ENCODE measurements at places on chromosomes 6 and 20.

GRCh38 chr6:157268396-157268795 lies 54.9 kb downstream of the TMEM242 start:
- no peak for DNase-seq

DNA sequence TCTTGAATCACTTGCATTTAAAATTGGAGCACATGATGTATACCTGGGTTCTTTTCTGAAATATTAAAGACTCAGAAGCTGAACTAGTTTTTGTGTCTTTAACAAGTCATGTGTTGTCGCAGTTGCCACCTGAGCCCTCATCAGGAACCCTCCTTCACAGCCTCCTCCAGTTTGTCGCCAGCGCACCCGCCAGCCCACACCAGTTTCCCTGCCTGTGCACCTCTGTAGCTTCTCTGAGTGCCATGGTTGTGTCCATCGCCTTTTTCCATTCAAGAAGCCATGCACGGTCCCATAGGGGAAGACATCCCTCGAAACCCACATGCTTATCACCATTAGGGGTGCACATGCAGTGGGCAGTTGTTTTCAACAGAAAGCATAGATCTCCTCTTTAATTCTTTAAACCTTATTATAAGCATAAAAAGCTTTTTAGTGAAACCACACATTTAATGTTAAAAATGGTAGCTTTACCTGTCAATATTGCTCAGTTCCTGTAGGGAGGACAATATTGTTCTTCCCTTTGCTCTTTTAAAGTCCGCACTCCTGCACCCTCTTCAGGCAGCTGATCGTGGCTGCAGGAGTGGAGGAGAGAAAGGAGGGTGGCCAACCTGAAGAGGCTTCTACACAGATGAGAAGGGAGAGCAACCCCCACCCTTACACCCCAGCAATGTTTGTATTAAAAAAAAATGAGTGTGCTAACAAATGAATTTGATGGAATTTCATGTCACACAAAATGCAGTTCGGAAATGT lies 121.9 kb downstream of the CFAP61 start:
- no peak for DNase-seq

DNA sequence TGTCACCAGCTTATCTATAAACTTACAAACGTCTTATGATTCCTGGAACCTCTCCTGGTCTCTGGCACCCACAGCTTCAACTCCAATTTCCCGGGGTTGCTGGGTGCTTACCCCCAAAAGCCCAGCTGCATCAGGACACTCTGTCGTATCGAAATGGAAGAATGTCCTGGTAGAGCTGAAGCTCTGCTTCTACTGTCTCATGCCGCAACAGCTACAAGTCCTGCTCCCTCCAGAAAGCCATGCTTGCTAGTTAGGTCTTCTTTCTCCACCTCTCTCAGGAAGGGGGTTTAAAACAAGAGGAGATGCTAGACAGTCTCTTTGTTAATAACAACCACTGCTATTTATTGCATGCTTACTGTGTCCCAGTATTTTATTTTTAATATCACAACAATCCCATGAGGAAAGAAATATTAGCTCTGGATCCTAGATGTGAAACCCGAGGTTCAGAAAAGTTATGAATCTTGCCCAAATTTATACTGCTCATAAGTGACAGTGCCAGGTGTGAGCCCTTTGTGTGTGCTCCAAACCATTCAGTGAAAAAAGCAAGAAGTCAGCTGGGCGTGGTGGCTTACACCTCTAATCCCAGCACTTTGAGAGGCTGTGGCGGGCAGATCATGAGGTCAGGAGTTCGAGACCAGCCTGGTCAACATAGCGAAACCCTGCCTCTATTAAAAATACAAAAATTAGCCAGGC lies 82.3 kb upstream of the GCM1 start:
- DNase-seq: no peak

GRCh38 chr6:37812841-37813240 lies 6.7 kb upstream of the ZFAND3 start:
- DNase-seq: peak; percentile 72

DNA sequence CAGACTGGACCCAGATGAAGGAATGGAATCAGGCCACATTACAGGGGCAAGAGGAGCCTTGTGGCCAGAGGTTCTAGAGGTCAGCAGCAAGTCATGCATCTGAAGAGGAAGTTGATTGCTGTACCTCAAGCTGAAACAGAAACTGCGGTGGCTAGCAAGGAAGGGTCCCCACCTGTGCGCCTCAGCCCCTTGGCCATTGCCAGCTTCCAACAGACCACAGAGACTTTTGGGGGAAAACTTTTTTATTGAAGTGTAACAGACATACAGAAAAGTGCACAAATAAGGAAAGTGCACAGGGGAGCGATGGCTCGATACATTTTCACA lies 26.8 kb upstream of the SLC9A8 start:
- peak; percentile 66 for DNase-seq

DNA sequence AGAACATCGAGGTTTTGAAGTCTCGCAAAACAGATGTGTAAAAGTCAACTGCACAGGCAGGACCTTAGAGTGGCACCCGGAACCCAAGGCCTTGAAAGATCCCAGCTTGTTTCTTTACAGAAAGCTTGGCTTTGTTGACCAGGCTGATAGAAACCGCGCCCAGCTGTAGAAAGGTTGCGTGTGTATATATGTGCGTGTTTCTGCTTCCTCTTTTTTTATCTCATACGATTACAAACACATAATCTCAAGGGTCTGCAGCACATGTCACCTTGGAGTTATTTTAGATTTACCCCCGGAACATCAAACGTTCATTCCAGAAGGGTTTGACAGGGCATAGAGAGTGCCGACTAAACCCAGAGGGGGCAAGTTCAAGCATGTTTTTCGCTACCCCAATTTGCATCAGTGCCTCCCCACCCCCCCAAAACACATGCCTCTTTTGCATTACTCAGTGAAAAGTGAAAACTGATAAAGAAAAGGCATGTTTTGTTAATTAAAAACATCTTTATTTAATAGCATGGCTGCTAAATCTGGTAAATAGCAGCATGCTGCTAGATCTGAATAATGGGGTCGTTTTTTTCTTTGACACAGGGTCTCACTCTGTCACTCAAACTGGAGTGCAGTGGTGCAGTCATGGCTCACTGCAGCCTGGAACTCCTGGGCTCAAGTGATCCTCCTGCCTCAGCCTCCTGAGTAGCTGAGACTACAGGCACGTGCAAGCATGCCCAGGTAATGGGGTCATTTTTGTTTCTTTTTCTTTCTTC lies 33.2 kb upstream of the NCOA3 start:
- peak; percentile 13 for DNase-seq

DNA sequence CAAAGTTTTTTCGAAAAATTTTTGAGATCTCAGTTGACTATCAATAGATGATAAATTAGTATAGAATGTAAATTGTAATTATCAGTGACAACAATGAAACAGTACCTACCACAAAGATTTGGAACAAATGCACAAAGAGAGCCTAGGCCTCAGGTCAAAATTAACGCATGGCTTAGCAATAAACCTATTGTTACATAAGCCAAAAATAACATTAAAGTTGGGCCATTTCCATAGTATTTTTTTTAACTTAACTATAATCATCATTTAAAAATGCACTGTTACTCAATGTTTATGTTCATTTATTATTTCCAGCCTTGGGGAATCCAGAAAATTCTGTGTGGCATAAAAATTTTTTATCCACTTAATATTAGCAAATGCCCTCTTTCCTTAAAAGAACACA lies 117.0 kb downstream of the EPB41L2 start:
- no peak for DNase-seq

- no peak for DNase-seq
These were observed 36.0 kb upstream of the AKIRIN2 start for GRCh38 chr6:87738000-87738399.

DNA sequence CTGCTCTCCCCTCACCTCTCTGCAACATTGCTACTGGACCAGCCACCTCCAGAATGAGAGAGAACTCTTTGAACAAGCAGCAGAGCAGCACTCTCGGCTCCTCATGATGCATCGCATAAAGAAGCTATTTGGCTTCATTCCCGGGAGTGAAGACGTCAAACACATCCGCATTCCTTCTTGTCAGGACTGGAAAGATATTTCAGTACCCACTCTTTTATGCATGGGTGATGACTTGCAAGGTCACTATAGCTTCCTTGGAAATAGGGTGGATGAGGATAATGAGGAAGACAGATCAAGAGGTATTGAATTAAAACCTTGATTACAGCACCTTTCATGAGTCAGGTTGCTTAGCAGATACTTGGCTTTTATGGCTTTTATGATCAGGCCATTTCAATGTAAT lies 4.3 kb downstream of the CALHM4 start:
- no peak for DNase-seq

- no peak for DNase-seq
These were observed 45.6 kb upstream of the FYN start for GRCh38 chr6:111918825-111919224.

GRCh38 chr6:82568290-82568993 lies 204.8 kb downstream of the TPBG start:
- DNase-seq: no peak

- DNase-seq: no peak
These were observed 21.3 kb downstream of the PLCB1 start for GRCh38 chr20:8153281-8153908.

- DNase-seq: peak; percentile 66
These were observed 35.9 kb downstream of the DUSP22 start for GRCh38 chr6:328136-328670.

GRCh38 chr6:159301810-159302593 lies 132.8 kb downstream of the FNDC1 start:
- DNase-seq: no peak

DNA sequence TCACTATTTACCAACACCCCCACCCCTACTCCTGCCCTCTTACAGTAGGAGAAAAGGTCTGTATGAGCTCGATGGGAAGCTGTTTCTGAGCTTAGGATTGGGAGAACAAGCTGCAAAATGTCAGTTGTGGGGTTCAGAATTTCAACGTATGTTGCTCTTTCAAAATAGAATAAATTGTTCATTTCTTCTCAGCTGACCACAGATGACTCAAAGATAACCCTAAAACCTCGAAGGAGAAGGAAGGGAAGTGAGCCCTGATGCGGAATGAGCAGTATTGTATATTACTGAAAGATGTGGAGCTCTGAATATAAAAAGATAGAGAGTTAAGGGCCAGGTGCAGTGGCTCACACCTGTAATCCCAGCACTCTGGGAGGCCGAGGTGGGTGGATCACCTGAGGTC lies 35.9 kb upstream of the MYLIP start:
- peak; percentile 53 for DNase-seq

GRCh38 chr6:35810971-35811698 lies 6.0 kb downstream of the LHFPL5 start:
- no peak for DNase-seq

- DNase-seq: no peak
These were observed 703.5 kb upstream of the CITED2 start for GRCh38 chr6:140077827-140078560.

GRCh38 chr6:15887491-15888461 lies 224.9 kb upstream of the DTNBP1 start:
- DNase-seq: peak; percentile 30

DNA sequence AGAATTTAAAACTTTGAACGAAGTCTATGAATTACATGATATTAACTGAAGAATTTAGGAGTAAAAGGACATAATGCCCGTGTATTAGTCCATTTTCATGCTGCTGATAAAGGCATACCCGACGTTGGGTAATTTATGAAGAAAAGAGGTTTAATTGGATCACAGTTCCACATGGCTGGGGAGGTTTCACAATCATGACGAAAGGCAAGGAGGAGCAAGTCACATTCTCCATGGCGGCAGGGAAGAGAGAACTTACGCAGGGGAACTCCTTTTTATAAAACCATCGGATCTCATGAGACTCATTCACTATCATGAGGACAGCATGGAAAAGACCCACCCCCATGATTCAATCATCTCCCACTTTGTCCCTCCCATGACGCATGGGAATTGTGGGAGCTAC lies 210.6 kb downstream of the CD83 start:
- DNase-seq: no peak

DNA sequence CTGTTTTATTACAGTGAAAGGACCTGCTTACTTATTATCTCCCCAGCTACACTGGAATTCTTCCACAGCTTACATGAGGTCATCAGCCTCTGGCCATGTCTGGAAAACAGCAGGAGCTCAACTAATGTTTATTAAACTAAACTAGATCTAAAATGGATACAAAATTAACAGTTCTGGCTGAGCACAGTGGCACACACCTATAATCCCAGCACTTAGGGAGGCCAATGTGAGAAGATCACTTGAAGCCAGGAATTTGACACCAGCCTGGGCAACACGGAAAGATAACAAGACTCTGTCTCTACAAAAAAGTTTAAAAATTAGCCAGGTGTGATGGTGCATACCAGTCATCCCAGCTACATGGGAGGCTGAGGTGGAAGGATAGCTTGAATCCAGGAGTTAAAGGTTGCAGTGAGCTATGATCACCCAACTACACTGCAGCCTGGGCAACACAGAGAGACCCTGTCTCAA lies 220.8 kb upstream of the MARCKS start:
- DNase-seq: no peak
